ENCODE measurements at places on chromosomes 7 and 10.

DNA sequence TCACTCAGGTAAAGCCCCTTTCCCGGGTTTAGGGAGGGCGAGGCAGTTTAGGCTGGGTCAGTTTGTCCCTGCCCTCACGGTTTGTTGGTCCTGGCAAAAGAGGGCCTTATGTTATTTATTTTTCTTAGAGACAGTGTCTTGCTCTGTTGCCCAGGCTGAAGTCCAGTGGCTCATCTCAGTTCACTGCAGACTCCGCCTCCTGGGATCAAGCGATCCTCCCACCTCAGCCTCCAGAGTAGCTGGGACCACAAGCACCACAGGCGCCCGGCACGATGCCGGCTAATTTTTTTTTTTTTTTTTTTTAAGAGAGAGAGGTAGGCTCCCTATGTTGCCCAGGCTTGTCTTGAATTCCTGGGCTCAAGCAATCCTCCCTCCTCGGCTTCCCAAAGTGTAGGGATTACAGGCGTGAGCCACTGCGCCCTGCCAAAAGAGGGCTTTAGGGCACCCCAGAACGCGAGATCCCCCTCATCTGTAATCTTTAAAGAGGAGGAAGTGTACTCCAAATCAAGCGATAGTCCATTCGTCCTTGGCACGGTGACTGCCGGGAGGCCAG lies 626 bp upstream of the BMS1 start:
- no peak for DNase-seq

- no peak for DNase-seq
Measured at GRCh38 chr7:48099781-48100180, 10.7 kb downstream of the UPP1 start.

DNA sequence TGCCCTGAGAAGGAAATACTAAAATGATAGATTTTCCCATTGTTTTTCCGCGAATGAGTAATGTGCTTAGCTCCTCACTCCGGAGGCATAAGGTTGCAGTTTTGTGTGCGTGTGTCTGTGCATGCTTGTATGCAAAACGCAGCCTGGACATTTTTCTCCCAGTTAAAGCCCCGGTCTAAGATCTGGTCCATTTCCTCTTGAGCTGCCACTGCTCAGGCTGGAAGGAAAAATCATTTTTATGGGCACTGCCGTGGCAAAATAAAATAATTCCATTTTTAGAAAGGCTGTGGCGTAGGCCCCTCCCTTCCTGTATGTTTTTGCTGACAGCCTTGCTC lies 260.6 kb downstream of the WDR37 start:
- no peak for DNase-seq

DNA sequence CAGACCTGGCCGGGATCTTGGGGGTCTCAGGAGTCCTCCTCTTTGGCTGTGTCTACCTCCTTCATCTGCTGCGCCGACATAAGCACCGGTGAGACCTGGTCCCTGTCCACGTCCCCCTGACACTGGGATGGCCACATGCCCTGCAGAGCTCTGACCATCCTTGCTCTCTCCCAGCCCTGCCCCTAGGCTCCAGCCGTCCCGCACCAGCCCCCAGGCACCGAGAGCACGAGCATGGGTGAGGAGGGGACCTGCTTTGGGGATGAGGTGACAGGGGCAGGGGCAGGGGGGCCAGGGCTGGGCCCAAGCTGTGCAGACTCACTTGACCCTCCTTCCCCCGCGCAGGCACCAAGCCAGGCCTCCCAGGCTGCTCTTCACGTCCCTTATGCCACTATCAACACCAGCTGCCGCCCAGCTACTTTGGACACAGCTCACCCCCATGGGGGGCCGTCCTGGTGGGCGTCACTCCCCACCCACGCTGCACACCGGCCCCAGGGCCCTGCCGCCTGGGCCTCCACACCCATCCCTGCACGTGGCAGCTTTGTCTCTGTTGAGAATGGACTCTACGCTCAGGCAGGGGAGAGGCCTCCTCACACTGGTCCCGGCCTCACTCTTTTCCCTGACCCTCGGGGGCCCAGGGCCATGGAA lies 959 bp downstream of the PVRIG start:
- DNase-seq, result no peak

GRCh38 chr10:130425881-130426435 lies 289.8 kb downstream of the GLRX3 start:
- DNase-seq, result no peak

DNA sequence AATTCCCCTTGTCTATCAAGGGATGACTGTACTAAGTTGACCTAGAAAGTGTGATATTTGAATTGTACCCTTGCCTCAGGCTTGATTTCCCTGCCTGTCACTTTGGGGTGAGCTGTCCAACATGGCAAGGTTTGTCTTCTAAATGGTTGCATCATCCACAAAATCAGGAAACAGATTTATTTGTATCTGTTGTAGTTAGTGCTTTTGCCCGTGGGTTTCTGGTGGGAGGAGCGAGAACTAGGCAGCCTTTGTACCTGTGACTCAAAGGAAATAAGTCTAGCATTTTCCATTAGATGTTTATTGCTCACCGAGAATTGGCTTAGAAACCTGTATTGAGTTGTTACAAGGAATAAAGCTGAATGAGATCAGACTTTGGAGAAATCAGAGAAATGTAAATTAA lies 650.8 kb downstream of the LRMDA start:
- no peak for DNase-seq

DNA sequence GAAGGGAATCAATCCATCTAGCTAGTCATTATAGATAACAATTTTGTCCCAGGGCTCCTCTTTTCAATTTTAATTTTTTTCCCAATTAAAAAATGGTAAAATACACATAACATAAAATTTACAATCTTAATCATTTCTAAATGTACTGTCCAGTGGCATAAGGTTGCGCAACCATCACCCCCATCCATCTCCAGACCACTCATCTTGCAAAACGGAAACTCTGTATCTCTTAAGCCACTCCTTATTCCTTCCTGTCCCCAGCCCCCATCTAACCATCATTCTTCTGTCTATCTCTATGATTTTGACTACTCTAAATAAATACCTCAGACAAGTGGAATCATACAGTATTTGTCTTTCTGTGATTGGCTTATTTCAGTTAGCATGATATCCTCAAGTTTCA lies 46.1 kb upstream of the RAB18 start:
- DNase-seq, result no peak

All from anterior cingulate cortex (tissue), 58 donors.